ENCODE measurements at places on chromosomes 3 and 15.

DNA sequence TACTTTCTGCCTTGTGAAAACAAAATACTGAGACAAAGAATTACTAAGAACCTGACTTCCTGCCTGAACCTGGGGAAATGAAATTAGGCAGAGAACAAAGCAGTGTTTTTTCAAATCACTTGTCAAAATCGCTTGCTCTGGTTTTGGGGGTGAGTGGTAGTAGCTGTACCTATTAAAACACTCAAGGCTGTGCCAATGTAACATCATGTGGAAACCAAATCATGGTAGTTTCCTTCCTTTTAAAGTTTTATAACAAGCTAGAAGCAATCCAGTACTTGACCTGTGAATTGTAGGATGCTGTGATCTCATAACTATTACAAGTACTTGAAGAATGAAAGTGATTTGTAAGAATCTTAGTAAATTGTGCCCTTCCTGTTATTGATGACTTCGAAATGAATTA lies 6.7 kb downstream of the CMTM8 start:
- DNase-seq: no peak

DNA sequence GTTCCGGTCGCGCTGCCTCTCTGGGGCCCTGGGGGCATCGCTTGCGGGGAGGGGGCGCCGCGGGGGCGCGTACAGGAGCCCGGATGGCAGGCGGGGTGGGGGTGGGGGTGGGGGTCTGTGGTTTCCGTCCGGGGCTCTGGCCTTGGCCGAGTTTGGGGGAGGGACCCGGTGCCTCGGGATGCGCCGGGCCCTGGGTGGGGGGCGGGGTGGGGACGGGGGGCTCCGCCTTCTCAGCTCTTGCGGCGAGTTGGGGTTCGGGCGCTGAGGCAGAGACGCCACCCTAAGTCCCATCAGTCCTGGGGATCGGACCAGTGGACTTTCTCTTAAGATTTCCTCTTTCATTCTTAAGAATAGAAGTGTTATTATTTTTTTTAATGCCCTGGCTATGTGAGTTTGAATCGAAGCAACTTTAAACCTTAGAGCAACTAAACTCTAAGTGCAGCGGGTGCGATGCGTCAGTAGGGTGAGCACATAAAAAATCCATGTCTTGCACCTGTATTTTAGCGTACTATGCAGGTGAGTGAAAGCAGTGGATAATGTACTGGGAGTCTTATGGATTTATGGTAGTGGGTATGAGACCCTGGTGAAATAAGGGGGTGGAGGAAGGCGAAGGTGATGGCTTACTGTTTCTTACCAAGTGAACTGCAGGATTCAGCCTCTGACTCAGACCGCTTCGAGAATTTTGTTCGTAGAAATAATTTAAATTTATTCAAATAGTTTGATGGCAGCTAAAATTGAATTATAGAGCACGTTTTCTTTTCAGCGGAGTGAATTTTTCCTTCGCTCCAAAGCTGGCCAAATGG lies 762 bp downstream of the CTNNB1 start:
- DNase-seq: no peak

DNA sequence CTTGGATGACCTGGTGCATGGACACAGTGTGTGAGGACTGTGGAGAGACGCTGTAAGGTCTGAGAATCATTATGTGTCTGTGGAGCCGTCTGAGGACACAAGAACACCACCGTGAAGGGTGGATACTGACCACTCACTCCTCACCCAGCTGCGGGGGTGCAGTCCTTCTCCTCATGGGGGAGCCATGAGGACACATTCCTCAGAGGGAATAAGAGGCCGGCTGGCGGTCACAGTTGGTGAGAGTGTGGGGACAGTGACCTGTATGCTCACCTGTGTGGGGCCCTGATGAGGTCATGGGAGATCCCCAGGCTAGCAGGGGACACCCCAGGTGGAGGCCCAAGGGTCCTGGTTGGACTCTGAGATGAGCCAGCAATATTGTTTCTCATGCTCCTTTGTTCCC lies 2.5 kb upstream of the TRPM1 start:
- no peak for DNase-seq

- DNase-seq: no peak
These were observed 7.4 kb downstream of the SPICE1 start for GRCh38 chr3:113507501-113508067.

DNA sequence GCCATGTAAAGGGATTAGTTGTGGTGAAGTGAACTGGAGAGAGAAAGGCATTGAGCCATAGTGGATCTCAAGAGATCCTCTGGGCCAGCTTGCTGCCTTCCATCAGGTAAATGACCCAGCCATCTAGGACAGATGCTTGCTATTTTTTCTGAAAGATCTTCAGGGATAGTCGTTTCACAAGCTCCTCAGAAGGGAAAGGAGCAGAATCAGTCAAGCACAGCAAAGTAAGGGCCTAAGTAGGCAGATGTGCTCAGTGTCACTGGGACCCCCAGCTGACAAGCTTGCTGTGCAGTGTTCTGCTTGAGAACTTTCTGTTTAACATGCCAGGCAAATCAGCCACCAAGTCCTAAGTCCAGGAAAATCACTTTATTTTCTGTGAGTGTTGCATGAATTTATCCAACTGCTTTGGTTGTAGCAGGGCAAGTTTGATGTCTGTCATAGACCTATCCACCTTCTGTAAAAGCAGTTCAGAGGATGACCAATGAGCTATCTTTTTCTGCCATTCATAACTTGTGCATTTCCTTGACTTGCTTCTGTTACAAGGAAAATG lies 319.8 kb downstream of the IL5RA start:
- DNase-seq: no peak

GRCh38 chr3:72290859-72291638 lies 506.1 kb upstream of the PROK2 start:
- no peak for DNase-seq

DNA sequence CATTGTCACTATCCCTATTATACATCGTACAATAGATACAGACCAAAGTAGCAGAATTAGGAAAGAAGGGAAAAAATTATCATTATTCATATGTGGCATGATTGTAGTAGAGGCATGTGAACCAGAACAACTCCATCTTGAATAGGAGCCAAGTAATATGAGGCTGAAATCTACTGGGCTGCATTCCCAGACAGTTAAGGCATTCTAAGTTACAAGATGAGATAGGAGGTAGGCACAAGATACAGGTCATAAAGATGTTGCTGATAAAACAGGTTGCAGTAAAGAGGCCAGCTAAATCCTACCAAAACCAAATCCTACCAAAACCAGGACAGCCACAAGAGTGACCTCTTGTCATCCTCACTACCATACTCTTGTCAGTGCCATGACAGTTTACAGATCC lies 1035.4 kb upstream of the SEMA6D start:
- no peak for DNase-seq

DNA sequence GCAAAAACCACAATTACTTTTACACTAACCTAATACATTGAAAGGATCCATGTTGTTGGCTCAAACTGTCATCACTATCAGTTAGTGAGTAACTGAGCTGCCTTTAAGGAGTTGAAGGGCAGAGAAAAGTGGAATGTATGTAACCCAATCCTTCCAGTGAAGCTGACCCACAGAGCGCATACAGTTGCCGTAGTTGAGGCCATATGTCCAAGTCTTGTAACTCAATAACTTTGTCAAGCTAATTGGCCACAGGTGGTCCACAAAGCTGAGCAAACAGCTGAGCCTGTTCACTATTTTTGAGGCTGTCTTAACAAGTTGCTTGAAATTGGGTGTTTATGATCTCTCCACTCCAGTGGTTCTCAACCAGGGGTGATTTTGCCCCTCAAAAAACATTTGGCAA lies 169.0 kb upstream of the SLC24A5 start:
- no peak for DNase-seq

DNA sequence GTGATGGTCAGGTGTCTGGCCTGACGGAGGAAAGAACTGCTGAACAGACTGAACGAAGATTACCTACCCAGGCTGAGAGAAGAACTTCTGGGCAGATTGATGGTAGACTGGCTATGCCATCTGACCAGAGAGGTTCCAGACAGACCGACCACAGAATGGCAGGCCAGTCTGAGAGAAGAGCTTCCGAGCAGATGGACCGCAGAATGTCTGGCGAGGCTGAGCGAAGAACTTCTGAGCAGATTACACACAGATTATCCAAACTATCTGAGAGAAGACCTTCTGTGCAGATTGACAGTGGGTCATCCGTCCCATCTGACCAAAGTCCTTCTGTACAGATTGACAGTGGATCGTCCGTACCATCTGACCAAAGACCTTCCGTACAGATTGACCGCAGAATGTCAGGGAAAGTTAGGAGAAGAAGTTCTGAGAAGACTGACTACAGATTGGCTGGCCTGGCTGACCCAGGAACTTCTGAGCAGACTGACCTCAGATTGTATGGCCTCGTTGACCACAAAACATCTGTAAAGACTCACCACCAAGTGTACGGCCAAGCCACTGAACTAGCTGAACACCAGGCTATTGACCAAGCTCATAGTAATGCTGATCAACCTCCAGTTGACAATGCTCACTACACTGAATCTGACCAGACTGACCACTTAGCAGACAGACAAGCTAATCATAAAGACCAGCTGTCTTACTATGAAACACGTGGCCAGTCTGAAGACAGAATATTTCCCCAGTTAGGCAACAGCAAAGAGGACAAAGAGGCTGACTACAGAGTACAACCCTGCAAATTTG lies 812 bp downstream of the TEX55 start:
- DNase-seq: no peak

GRCh38 chr15:38670128-38671005 lies 105.8 kb upstream of the RASGRP1 start:
- DNase-seq: no peak

GRCh38 chr15:55884223-55884622 lies 109.2 kb downstream of the NEDD4 start:
- DNase-seq: no peak

DNA sequence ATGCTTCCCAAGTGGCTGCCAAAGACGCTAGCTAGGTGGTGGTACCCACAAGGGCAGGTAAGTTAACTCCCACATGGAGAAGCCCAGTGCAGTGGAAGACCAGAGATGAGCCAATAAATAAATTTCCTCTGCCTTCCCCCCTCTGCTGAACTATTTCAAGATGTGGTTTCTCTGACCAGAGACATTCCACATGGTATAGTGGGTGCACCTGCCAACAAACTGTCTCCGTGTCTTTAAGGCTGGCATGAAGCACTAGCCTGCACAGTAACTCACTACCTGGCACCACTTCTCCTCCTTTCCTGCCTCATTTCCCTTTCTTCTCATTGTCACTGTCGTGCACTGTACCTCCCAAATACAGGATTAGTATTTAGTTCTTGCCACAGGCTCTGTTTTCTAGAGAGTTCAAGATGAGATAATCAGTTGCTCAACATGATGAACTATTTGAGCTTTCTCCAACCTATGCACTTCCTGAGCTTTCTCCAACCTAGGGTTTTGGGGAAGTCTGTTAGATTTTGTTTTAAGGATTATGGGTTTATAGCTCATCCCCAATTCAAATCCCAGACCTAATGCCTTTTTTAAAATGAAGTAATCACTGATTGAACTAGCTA lies 8.4 kb upstream of the CRTAP start:
- DNase-seq: no peak

GRCh38 chr15:27871902-27872260 lies 227.2 kb downstream of the OCA2 start:
- DNase-seq: no peak

GRCh38 chr15:58487041-58487723 lies 55.4 kb downstream of the LIPC start:
- DNase-seq: no peak

GRCh38 chr15:66452420-66452819 lies 45.1 kb downstream of the SNAPC5 start:
- no peak for DNase-seq

- no peak for DNase-seq
These were observed 189.2 kb downstream of the CADM2 start for GRCh38 chr3:85148036-85148435.

DNA sequence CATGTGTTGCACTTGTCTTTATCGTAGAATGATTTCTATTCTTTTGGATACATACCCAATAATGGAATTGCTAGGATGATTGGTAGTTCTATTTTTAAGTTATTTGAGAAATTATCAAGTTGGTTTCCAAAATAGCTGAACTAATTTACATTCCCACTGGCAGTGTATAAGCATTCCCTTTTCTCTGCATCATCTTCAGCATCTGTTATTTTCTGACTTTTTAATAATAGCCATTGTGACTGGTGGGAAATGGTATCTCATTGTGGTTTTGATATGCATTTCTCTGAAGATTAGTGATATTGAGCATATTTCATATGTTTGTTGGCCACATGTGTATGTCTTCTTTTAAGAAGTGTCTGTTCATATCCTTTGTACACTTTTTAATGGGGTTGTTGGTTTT lies 81.7 kb upstream of the NUDT16 start:
- no peak for DNase-seq

- DNase-seq: no peak
These were observed 224.4 kb downstream of the ZMAT3 start for GRCh38 chr3:178847190-178847589.

- no peak for DNase-seq
These were observed 16.5 kb upstream of the TLE3 start for GRCh38 chr15:70114221-70114620.

GRCh38 chr3:195900436-195901355 lies 7.7 kb downstream of the TNK2 start:
- no peak for DNase-seq

DNA sequence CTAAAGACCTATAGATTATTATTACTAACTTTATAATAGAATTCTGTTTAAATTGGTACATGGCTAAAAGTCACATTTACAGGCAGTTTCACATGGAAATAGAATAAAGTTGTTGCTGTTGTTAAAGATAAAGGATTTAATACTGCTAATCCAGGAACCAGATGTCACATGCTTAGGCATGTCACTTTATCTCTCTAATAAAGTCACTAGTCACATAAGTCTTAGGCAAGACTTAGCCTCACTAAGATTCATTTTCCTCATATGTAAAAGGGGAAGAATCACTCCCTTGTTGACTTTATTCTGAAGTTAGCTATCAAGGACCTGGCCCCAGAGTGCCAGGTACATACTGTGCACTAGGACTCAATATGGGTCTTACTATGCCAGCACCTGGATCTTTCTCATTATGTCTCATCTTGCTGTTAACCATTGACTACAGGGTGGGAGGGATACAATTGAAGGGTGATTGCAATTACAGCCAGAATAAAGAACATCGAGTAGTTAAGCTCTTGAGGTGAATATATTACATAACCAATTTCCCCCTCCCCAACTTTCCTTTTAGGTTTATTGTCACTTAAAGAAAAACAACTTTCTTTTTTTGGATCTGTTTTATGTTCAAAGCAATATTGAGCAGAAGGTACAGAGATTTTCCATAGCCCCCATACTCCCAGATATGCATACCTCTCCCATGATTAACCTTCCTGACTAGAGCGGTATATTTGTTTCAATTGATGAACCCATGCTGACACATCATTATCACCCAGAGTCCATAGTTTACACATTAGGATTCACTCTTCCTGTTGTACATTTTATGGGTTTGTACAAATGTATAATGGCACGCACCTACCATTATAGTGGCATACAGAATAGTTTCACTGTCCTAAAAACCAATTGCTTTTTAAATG lies 36.6 kb downstream of the LNP1 start:
- DNase-seq: no peak

GRCh38 chr3:48686538-48687219 lies 964 bp upstream of the NCKIPSD start:
- peak; percentile 50 for DNase-seq

DNA sequence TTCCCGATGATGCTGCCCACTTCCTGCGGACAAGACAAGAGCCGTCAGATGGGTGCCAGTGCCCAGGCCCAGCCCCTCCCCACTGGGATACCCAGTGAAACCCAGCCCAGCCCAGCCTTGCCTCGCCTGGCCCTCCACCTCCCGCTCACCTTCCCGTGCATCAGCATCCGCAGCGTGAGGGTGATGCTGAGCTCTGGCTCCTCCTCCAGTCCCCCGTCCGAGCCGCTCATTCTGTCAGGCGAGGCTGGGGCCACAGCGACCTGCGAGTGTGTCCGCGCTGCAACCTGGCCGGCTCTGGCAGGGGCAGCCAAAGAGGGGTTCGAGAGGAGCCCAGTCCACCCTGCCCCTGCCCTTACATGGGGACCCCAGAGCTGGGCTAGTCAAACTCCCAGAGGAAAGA lies 5.8 kb downstream of the GPR62 start:
- no peak for DNase-seq
